ENCODE measurements at places on chromosomes 4 and X.

- no peak for DNase-seq
These were observed 167.5 kb downstream of the ADGRA3 start for GRCh38 chr4:22348410-22348809.

GRCh38 chr4:81290813-81291212 lies 75.8 kb upstream of the PRKG2 start:
- DNase-seq, result no peak

DNA sequence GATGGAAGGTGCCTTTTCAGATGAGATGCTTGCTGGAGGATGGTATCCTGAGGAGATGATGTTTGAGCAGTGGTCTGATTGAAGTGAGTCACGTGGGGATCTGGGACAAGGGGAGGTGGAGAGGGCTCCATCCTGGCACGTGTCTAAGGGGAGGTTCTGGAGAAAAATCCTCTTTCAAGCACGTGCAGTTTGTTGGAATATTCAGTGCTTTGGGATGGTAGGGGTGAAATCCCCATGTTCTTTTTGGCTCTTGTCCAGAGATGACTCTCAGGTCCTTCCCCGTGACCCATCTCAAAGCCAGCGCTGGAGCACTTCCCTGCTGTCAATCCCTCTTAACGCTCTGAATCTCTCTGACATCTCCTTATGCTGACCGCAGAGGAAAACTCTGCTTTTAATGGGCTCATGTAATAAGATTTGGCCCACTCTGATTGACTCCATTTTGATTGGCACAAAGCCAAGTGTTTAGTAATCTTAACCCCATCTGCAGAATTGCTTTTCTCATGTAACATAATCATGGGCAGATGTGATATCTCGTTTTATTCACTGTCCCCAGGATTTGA lies 10.8 kb upstream of the KLKB1 start:
- no peak for DNase-seq

- no peak for DNase-seq
These were observed 431.8 kb downstream of the BCOR start for GRCh38 chrX:39665830-39666518.
